ENCODE measurements at places on chromosomes 4 and X.

- no peaks in the 10 kb centered on the region for H3K36me3 ChIP-seq
- no peak overlapping the region for H3K4me3 ChIP-seq
These were observed 176.3 kb upstream of the EDA2R start for GRCh38 chrX:66815227-66815626.

- H3K27me3 ChIP-seq, result no peaks in the 10 kb centered on the region
- H3K27ac ChIP-seq, result no peak overlapping the region
- no peak for DNase-seq
- no peaks in the 10 kb centered on the region for H3K4me1 ChIP-seq
- H3K36me3 ChIP-seq, result no peaks in the 10 kb centered on the region
These were observed 523.8 kb upstream of the CPEB2 start for GRCh38 chr4:14478504-14478903.

GRCh38 chr4:181957088-181957487, 286.1 kb upstream of the TENM3 start:
- DNase-seq, result peak; percentile 76
- H3K27ac ChIP-seq, result no peak overlapping the region
- H3K4me1 ChIP-seq, result peaks cover 8% of the 10 kb centered on the region
- peaks cover 2% of the 10 kb centered on the region for H3K27me3 ChIP-seq
- no peaks in the 10 kb centered on the region for H3K36me3 ChIP-seq

DNA sequence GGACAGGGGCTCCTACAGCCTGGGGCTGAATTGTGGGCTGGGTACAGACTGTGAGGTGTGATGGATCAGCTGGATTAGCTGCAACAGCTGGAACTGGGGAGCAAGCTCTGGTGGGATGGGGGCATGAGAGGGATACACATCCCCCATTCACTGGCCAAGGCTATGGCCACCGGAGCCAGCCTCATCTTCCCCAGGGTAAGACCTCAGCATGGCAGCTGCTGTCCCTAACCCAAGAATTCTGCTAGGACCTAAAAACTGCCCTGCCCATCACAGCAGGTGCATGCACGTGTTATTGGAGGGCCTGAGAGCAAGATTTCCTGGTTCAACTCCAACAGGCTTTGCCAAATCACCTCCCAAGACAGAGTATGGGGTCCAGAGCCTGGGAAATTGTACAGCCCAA, 258.6 kb upstream of the AGTR2 start:
- no peaks in the 10 kb centered on the region for H3K4me1 ChIP-seq
- DNase-seq, result no peak
- no peak overlapping the region for H3K4me3 ChIP-seq

DNA sequence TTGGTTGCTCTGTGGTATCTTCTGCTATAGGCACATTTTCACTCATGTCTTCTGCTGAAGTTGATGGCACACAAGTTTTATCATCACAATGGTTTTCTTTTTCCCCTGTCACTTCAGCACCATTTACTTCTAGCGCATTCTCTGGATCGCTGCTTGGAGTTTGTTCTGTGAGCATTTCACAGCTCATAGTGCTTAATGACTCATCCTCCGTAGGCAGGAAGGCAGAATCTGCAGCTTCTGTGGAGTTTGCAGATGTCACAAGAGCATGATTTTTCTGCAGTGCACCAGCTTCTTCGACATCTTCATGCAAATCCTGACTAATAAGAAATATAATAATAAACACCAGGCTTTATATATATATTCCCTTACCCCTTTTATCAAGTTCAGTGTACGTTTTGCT, 83.6 kb downstream of the CHM start:
- H3K4me3 ChIP-seq, result no peak overlapping the region
- no peaks in the 10 kb centered on the region for H3K36me3 ChIP-seq
- H3K4me1 ChIP-seq, result no peaks in the 10 kb centered on the region
- no peaks in the 10 kb centered on the region for H3K27me3 ChIP-seq

Data from muscle of leg (tissue), 16 donors.